Activated T-helper 2 cell treated with anti-CD3 and anti-CD28 coated beads, Interferon-gamma antibody, Interleukin-2, Interleukin-4, amounts not matched to agents 10 μg/mL and 5 μg/mL and 100 μg/mL, durations not matched to agents 14 hours and 24 hours and 36 hours (primary cell): ENCODE measurements at places on chromosomes 5 and 9.

GRCh38 chr5:148970876-148971275, 92.0 kb downstream of the SH3TC2 start:
- no peak for DNase-seq

DNA sequence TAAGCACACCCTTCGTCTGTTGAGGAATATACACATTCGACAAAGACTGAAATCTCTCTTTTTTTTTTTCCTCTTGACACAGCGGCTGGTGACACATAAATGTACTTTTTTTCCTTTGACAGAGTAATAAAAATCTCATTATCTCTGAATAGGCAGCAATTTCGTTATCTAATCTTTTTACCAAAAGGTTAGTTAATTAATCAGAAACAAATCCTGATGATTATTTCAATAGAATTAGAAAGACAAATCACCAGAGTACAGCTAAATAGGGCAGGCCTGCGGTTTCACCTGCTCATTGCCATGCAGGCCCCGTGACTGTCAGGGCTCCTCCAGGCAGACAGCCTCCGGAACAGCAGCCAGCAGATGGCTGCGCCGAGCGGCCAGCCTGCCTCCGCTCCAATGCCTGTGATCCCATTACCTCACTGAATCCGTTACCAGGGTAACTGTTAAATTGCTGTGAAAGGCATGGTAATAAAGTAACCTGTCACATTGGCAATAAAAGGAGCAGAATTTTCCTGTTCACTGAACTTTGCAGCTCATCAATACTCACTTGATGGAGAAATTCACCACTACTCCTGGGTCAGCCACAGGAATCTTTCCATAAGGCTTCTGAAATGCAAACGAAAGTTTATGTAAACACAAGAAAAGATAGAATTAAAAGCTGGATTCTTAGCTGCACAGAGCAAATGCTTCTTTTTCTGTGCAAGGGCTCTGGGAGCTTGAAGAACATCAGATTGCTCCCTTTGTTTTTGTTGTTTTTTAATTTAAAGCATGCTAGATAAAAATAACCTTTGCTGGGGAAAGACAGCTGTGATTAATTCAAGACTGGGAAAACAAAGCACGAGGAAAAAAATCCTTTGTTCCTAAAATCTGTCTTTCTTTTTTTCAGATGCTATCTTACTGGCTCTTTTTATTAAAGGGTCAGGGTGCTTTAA, 666.4 kb upstream of the ZNF608 start:
- no peak for DNase-seq

- DNase-seq: no peak
Measured at GRCh38 chr5:73640861-73641320, 14.9 kb downstream of the ARHGEF28 start.

GRCh38 chr5:142883025-142883424, 112.8 kb downstream of the ARHGAP26 start:
- DNase-seq: no peak

- DNase-seq: no peak
Measured at GRCh38 chr9:18829873-18830272, 203.1 kb downstream of the SAXO1 start.

GRCh38 chr5:170527991-170528390, 24.2 kb downstream of the KCNIP1 start:
- DNase-seq: no peak

DNA sequence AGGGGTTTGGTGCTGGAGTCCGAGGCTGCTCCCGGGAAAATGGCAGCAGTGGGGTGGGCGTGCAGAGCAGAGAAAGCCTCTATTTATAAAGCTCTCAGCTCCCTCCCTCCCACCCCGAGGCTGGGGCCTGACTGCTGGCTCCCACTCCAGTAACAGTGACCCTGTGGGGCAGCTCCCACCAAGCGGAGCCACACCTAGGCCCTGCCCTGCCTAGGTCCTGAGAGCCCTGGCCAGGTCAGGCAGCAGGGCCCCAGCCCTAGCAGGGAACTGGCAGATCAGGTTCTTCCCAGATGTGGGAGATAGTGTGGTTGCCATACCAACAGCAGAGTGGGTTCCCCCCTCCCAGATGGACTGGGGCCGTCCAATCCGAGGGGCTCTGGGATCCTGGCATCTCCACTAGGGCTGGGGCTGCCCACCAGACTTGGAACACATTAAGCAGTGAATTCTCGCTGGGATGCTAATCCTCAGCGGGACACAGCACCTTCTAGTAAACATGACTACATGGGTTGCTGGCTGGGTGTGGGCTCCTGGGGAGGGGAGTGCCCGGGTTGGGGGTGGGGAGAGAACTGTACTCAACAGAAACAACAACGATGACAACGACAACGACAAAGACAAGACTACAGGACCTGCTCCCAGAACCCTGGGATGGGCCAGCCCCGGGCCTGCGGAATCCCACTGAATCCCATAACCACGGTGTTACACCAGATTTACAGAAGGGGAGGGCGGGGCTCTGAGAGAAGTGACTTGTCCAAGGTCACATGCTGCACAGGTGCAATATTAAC, 1.5 kb downstream of the SH3GLB2 start:
- DNase-seq: no peak
